Fibroblast of skin of right biceps (primary cell): ENCODE measurements at places on chromosomes 1 and 21.

GRCh38 chr1:106435269-106435668, 621.2 kb upstream of the PRMT6 start:
- no peak for DNase-seq

- no peak for DNase-seq
Measured at GRCh38 chr1:47697616-47698335, 259.9 kb downstream of the FOXD2 start.

- DNase-seq, result no peak
Measured at GRCh38 chr1:33374336-33375105, 53.6 kb upstream of the A3GALT2 start.

GRCh38 chr1:181391301-181391900, 91.9 kb upstream of the CACNA1E start:
- DNase-seq, result no peak

GRCh38 chr1:191134796-191135195, 657.1 kb upstream of the BRINP3 start:
- DNase-seq, result peak; percentile 1
